ENCODE measurements at places on chromosomes 7 and 10.

DNA sequence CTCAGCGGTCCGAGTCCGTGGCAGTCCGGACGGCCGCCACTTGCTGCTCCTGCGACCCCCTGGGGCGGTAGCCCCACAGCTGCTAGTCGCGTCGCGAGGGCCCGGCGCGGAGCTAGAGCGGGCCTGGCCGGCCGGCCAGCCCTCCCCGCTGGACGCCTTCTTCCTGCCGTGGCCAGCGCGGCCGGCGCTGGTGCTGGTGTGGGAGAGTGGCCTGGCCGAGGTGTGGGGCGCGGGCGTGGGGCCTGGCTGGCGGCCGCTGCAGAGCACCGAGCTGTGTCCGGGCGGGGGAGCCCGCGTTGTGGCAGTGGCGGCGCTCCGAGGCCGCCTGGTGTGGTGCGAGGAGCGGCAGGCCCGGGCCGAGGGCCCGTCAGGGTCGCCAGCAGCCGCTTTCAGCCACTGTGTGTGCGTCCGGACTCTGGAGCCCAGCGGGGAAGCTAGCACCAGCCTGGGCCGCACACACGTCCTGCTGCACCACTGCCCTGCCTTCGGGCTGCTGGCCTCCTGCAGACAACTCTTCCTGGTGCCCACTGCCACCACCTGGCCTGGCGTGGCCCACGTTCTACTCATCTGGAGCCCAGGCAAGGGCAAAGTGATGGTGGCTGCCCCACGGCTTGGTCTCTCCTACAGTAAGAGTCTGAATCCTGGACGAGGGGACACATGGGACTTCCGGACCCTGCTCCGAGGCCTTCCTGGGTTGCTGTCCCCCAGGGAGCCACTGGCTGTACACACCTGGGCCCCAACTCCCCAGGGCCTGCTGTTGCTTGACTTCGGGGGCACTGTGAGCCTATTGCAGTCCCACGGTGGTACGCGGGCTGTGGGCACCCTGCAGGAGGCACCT, 631 bp downstream of the HPS6 start:
- DNase-seq, result no peak

DNA sequence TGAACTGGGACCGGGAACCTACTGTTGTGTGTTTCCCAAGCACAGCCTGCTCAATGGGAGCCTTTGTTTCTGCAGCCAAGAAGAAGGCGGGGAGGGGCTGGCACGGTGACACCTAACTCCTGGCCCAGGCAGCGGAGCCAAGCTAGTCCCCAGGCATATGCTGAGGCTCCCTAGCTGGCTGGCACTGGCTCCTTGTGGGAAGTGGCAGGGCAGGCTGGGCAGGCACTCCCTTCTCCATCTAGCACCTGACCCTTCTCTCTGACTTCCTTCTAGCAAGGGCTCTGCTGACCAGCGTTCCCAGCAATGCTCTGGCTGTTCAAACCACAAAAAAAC, 325.0 kb downstream of the PLXNA4 start:
- no peak for DNase-seq

- DNase-seq, result no peak
Measured at GRCh38 chr7:150665896-150666295, 19.6 kb upstream of the GIMAP2 start.

DNA sequence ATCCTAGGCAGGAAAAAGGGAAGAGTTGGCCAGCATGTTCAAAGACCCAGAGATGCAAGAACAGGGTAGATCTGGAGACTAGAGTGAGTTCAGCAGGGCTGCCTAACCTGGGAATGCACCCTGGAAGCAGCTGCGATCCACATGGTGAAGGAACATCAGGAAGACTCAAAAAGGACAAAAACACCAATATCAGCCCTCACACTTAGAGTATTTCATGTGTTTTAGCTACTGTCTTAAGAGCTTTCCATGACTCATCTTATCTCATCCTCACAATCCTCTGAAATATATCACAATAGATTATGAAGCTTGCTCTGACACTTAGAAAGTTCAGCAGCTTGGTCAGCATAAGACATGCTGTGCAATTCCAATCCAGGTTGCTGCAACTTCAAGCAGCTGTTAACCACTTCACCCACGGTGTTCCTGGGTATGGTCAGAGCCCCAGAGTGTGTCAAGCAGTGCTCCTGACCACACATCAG, 380.9 kb downstream of the PARD3 start:
- no peak for DNase-seq

DNA sequence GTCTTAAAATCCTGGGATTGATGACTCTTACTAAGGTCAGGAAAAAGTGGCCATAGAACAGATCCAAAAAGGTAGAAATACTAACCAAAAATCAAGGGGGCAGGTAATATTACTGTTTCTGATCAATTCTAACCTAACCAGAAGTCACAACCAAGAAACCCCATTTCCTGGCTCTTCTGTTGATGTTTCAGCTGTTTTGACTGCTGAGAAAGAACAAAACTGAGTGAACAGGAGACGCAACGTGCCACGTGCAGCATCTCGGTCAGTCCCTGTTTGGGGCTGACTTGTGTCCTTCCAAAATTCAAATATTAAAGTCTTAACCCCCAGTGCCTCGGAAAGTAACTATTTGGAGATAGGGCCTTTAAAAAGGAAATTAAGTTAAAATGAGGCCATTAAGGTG, 56.8 kb downstream of the JAZF1 start:
- no peak for DNase-seq

DNA sequence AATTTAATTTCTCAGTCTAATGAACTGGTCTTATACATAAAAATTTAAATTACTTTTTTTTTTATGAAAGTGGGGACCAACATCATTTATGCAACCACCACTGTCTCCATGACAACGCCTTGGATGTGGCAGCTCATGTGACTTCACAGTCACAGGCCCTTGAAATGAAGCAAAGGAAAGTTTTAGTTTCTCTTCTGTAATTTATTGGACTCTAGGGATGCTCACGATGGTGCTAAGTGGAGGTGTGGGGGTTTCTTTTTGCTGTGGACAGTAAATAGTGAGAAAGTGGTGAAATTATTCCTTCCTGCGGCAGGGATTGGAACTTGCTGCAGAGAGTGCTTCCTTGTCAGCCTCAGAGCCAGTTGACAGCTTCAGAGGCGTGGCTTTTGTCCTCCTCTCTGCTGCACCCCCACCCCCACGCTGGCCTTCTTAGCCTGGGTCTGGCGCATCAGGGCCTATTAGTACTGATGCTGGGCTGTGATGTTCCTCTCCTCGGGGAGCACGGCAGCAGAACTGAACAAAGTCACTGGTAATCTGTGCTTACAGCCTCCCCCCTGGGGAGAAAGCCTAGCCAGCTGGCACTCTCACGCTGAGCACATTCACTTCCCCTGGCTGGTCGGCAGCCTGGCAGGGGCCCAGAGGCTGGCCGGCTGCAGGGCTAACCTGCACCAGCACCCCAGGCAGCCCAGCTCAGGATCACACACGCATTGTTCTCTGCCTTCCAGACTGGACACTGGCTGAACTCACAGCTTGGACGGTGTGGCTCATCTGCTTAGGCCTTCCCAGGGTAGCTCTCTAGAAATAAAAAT, 517.5 kb upstream of the GALNT17 start:
- no peak for DNase-seq

- DNase-seq, result no peak
Measured at GRCh38 chr10:112851588-112852211, 98.3 kb upstream of the TCF7L2 start.

- DNase-seq, result no peak
Measured at GRCh38 chr10:102405108-102405571, 9.6 kb downstream of the NFKB2 start.

GRCh38 chr7:4629287-4629895, 52.7 kb upstream of the FOXK1 start:
- no peak for DNase-seq

DNA sequence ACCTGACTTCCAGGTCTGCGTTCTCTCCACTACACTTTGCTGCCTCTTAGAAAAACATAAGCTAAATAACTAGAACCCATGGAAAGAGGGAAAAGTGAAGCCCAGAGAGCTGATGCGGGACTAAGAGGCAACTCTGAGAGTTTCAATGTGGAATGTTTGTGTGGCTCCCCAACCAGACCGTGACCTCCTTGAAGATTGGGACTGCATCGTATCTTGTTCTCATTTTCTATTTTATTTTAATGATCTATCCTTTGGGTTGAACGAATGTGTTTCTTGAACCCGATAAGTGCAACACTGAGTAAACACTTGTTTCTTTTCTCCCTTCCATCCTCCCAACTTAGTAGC, 77.4 kb downstream of the TPST1 start:
- no peak for DNase-seq

GRCh38 chr10:131398166-131398565, 86.6 kb upstream of the TCERG1L start:
- DNase-seq, result no peak

DNA sequence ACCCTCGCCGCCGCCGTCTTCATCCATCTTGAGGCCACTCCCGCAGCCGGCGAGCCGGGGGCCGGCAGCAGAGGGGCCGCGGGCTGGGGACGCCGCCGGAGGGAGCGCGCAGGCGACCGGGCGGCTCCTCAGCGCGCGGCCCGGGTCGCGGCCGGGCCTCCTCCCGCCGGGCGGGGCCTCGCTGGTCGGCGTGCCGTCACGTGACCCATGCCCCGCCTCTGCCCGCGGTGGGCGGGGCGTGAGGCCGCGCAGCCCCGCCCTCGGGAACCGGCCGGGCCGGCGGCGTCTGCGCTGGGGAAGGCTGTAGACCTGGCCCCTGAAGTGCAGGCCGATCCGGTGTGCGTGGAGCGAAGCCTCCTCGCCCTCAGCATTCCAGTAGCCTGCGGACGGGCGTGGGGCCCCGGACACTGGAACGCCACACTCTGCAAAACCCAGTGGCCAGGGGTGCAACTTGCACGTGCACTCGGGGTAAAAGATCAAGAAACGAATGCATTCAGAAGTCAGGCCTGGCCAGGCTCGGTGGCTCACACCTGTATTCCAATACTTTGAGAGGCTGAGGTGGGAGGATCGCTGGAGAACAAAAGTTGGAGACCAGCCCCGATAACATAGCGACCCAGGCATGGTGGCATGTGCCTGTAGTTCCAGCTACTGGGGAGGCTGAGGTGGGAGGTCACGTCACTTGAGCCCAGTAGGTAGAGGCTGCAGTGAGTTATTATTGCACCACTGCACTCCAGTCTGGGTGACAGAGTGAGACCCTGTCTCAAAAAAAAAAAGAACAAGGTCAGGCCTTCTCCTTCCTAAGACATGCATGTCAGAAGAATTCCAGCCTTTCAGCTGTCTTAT, at the start of gene CYTH3:
Gene CYTH3, minus strand, starts transcription at position 144 of the 843 bp plus-strand sequence. Its CDS starts 117 bp downstream, at position 27.
- peak; percentile 62 for DNase-seq

GRCh38 chr7:80644054-80644453, 5.6 kb downstream of the CD36 start:
- DNase-seq, result no peak

- no peak for DNase-seq
Measured at GRCh38 chr7:127702052-127702652, 50.2 kb downstream of the SND1 start.

DNA sequence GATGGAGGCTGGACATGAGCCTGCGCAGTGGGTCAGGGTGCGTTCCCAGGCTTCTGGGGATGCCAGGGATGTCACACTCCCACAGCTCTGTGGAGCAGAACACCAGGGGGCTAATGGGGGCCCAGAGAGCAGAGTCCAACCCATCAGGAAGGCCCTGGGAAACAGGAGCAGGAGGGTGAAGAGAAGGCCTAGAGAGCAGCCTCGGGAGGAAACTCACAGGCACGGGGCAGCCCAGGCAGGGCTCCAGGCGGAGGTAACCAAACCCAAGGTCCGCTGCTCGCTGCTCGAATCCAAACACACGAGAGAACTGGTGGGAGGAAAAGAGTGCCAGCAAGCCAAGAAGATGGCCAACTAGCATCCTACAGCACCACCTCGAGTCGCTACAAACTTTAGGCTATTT, 130.7 kb upstream of the LANCL2 start:
- no peak for DNase-seq

- DNase-seq, result no peak
Measured at GRCh38 chr10:123009105-123009820, 457 bp downstream of the ACADSB start.

GRCh38 chr10:76230921-76231285, 799.5 kb downstream of the LRMDA start:
- no peak for DNase-seq

DNA sequence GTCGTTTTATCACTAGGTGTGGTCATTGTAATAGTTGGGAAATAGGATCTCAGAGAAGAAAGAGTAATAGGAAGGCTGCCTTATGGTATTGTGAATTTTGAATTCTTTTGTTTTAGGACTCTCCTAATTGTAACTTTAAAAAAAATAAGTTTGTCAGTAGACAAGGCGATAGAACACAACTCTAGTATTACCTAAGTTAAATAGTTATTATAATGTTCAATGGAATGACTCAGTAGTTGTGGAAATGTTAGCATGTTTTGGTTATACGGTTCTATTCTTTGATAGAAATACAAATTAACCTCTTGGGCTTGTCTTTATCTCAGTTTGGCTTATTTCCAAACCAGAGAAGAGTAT, 1.4 kb downstream of the DNAH11 start:
- no peak for DNase-seq

DNA sequence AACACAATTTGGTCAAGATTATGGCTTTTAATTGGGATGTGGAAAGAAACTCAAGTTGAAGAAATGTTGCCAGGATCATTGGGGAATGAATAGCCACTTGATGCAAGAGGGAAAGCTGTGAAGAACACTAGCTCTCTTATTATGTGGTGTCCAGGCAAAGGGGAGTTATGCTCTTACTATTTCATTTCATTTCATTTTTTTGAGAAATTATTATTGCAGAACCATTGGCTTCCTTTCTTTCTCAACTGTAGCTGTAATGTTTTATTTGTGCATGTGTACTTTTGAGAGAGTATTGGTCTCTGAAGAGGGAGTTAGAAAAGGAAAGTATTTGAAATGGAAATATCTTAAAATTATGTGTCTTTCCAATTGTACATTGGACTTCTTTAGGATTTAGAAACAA, 312.6 kb upstream of the BMPER start:
- no peak for DNase-seq

GRCh38 chr10:6170638-6171037, 32.1 kb upstream of the PFKFB3 start:
- DNase-seq, result no peak

DNA sequence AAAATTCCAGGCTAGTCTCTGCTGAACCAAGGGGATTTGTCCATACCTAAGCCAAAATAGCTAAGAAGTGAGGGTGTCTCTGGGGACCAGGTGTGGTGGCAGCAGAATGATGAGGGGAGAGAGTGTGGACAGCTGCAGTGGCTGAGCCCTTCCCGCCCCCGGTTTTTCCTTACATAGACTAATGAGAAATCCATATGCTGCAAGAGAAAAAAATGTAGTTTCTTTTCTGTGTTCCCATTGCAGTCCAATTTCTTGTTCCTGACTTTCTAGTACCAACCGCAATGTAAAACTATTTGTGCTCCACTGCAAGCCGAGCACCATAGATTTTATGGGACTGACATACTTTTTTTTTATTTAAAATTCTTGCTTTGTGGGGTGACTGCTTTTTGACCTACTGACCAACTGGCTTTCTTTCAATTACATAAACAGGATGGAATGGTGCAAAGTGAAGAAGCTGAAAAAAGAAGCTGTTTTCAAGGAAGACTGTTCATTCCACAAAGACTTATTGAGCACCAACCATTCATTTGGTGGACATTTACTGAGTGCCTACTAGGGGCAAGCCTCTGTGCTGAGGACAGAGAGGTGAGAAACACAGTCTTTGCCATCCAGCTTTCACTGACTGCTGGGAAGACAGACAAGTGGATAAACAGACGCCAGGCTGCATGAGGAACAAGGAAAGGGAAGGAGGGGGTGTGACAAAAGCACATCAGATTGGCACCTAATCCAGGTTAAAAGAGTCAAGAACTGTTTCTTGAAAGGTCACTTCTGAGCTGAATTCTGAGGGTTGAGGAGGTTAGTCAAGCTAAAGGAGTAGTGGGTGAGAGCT, 9.8 kb downstream of the CEP41 start:
- no peak for DNase-seq

GRCh38 chr7:100406767-100407166, 21.7 kb downstream of the ZCWPW1 start:
- no peak for DNase-seq
